ENCODE measurements at places on chromosomes 6 and 20.

GRCh38 chr20:25325073-25325472 lies 65.6 kb downstream of the ABHD12 start:
- peaks cover 14% of the 10 kb centered on the region for H3K36me3 ChIP-seq
- H3K4me3 ChIP-seq = no peak overlapping the region
- no peak for DNase-seq
- H3K27me3 ChIP-seq = no peaks in the 10 kb centered on the region
- no peak overlapping the region for H3K27ac ChIP-seq
- peaks cover 11% of the 10 kb centered on the region for H3K4me1 ChIP-seq

GRCh38 chr20:20641783-20642182 lies 70.7 kb downstream of the RALGAPA2 start:
- no peak overlapping the region for H3K27ac ChIP-seq
- H3K36me3 ChIP-seq = peaks cover 5% of the 10 kb centered on the region
- no peaks in the 10 kb centered on the region for H3K27me3 ChIP-seq
- H3K4me3 ChIP-seq = no peak overlapping the region
- no peak for DNase-seq

DNA sequence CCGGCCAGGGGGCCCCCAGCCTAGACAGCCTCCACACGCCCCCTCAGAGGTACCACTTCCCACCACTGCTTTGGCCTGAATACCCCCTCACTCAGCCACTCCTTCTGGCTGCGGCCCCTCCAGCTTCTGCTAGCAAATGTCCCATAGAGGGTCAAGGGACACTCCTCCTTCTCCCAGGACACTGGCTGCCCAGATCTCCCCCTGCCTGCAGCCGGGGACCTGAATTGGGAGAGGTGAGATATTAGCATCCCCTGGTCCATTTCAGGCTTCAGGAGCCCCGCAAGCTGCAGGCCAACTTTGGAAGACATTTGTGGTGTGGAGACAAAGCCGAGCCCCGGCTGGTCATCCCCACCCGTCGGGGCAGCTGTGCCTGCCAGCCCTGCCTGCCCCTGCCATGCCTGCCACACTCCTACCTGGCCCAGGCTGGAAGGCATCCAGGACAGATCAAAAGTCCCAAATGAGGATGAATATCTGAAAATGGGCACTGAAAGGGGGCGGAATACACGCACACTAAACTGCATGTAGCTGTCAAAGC lies 32.5 kb upstream of the FOXC1 start:
- peaks cover 17% of the 10 kb centered on the region for H3K4me1 ChIP-seq
- DNase-seq = no peak
- no peaks in the 10 kb centered on the region for H3K36me3 ChIP-seq

GRCh38 chr20:63000958-63001357 lies 5.8 kb downstream of the BHLHE23 start:
- no peak overlapping the region for H3K27ac ChIP-seq
- no peak overlapping the region for H3K4me3 ChIP-seq
- no peaks in the 10 kb centered on the region for H3K36me3 ChIP-seq
- H3K4me1 ChIP-seq = no peaks in the 10 kb centered on the region
- peaks cover 29% of the 10 kb centered on the region for H3K27me3 ChIP-seq

DNA sequence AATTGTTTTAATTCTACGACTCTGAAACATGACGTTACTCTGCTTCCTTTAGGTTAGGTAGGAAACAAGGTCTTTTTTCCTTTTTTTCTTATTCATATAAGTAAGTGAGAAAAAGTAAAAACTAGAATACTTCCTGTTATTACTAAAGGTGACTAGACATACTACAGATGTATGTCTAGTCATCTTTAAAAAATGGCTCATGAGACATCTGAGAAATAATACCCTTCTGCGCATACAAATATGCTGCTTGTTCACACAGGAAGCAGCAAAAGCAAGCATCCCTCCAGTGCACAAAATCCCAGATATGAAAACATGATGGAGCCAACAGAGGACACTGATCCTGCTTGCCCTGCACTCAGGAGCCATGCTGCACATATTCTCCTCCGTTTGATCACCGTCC lies 699.1 kb downstream of the EPM2A start:
- no peak overlapping the region for H3K4me3 ChIP-seq
- H3K27me3 ChIP-seq = no peaks in the 10 kb centered on the region
- H3K36me3 ChIP-seq = no peaks in the 10 kb centered on the region
- no peak for DNase-seq

GRCh38 chr6:3961581-3962215 lies 112.5 kb downstream of the FAM50B start:
- no peaks in the 10 kb centered on the region for H3K36me3 ChIP-seq
- no peak overlapping the region for H3K27ac ChIP-seq
- no peak overlapping the region for H3K4me3 ChIP-seq

DNA sequence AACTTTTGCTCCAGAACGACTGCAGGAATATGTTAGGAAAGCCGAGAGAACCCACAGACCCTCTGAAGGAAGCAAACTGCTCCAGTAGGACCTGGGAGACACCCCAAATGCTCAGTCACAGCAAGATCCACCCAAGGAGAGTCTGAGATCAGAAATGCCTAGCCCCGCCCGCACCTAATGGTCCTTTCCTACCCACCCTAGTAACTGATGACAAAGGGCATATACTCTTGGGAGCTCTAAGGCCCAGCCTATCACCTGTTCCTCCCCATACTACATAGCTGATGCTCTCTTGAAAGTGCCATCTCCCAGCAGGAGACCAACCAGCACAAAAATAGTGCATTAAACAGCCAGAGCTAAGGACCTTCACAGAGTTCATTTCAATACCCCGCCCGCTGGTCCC lies 67.6 kb downstream of the CD2AP start:
- no peak overlapping the region for H3K4me3 ChIP-seq
- no peaks in the 10 kb centered on the region for H3K36me3 ChIP-seq
- no peak overlapping the region for H3K27ac ChIP-seq
- no peak for DNase-seq
- H3K27me3 ChIP-seq = no peaks in the 10 kb centered on the region

GRCh38 chr6:137734005-137734874 lies 132.8 kb upstream of the TNFAIP3 start:
- H3K27ac ChIP-seq = no peak overlapping the region
- no peak overlapping the region for H3K4me3 ChIP-seq
- no peaks in the 10 kb centered on the region for H3K27me3 ChIP-seq
- DNase-seq = no peak

DNA sequence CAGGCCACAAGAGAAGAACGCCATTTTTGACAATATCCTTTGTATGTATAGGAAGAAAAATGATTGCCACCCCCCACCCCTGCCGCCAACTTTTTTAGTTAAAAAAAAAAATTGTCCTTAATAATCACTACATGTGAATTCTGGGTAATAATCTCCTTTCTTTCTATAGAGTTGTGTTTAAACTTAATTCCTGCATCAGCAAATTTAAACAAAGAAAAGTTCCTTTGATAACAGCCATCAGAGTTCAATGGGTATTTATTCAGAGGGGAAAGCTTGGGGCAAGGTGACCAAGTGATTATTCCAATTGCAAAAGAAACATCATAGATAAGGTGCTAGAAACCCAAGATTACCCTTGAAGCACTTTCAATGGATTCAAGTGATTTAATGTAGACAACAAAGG lies 47.0 kb downstream of the GCLC start:
- no peaks in the 10 kb centered on the region for H3K36me3 ChIP-seq
- H3K27ac ChIP-seq = no peak overlapping the region
- DNase-seq = no peak
- peaks cover 29% of the 10 kb centered on the region for H3K4me1 ChIP-seq
- no peaks in the 10 kb centered on the region for H3K27me3 ChIP-seq
- H3K4me3 ChIP-seq = no peak overlapping the region

- H3K4me3 ChIP-seq = no peak overlapping the region
- H3K27ac ChIP-seq = no peak overlapping the region
- H3K36me3 ChIP-seq = no peaks in the 10 kb centered on the region
- H3K27me3 ChIP-seq = no peaks in the 10 kb centered on the region
- H3K4me1 ChIP-seq = no peaks in the 10 kb centered on the region
Observed at GRCh38 chr6:24925661-24926060, 10.1 kb downstream of the RIPOR2 start.

DNA sequence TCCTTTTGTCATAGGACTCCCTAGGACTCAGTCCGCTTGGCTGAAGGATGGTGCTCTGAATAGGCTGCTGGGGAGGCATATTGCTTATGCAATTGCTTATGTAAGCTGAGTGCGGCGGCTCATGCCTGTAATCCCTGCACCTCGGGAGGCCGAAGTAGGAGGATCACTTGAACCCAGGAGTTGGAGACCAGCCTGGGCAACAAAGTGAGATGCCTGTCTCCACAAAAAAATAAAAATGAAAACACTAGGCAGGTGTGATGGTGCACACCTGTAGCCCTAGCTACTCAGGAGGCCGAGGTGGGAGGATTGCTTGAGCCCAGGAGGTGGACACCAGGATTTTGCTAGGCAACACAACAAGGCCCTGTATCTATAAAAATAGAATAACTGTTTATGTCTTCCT lies 81.3 kb downstream of the EYA2 start:
- H3K36me3 ChIP-seq = no peaks in the 10 kb centered on the region
- no peak for DNase-seq
- no peak overlapping the region for H3K27ac ChIP-seq
- H3K27me3 ChIP-seq = no peaks in the 10 kb centered on the region
- H3K4me1 ChIP-seq = no peaks in the 10 kb centered on the region

- no peak for DNase-seq
- H3K27me3 ChIP-seq = no peaks in the 10 kb centered on the region
- H3K4me1 ChIP-seq = peaks cover 8% of the 10 kb centered on the region
- H3K4me3 ChIP-seq = no peak overlapping the region
Observed at GRCh38 chr6:27394073-27394472, 5.5 kb downstream of the ZNF391 start.

DNA sequence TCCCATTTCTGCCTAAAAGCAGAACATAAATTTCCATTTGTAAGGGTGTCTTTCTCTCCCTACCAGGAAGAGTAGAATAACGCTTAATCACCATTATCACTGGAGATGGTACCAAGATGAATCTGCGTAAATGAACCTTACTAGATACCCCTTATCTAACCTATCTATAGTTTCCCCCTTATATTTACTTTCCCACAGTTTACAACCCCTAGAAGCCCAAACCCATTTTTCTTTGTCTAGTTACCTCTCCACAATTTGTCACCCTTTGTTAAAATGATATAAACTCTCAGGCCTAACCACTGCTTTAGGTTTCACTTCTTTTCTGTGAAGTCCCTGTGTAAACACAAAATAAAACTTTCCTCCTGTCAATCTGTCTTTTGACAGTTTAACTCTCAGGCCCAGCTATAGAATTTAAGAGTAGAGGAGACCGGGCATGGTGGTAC lies 45.5 kb downstream of the PCNA start:
- peaks cover 17% of the 10 kb centered on the region for H3K4me1 ChIP-seq
- no peak overlapping the region for H3K4me3 ChIP-seq
- no peak for DNase-seq
- no peak overlapping the region for H3K27ac ChIP-seq
- H3K36me3 ChIP-seq = no peaks in the 10 kb centered on the region

DNA sequence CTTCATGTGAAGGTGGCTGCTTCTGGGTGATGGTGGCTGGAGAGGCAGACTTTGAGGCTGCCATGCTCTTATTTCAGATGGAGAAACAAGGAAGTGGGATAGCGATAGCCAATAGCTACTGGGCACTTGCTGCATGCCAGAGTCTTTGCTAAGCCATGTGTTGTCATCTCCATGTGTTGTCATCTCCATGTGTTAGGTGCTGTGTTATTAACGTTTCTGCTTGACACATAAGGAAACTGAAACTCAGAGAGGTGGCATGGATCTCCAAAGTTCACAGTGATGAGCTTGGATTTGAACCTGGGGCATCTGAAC lies 16.9 kb downstream of the KIAA1755 start:
- H3K27ac ChIP-seq = no peak overlapping the region
- H3K36me3 ChIP-seq = no peaks in the 10 kb centered on the region
- no peaks in the 10 kb centered on the region for H3K4me1 ChIP-seq
- H3K4me3 ChIP-seq = no peak overlapping the region

DNA sequence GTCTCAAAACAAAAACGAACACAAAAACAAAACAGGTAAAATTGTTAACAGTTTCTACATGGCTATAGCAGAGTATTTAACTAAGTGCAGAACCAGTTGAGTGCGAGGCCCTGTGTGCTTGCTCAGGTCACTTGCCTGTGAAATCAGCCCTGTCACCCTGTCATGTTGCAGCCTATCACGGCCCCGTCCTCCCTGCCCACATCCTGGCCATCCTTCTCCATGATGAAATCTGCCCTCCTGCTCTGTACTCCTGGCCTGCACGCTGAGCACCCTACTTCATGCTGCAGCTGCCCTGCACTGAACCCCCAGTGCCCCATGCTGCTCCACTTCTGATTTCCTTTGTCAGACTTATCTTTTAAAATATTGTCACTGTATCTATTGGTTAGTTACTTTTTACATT lies 62.4 kb downstream of the DTD1 start:
- H3K4me3 ChIP-seq = no peak overlapping the region
- DNase-seq = peak; percentile 49
- no peaks in the 10 kb centered on the region for H3K36me3 ChIP-seq
- peaks cover 21% of the 10 kb centered on the region for H3K4me1 ChIP-seq
- no peaks in the 10 kb centered on the region for H3K27me3 ChIP-seq
- no peak overlapping the region for H3K27ac ChIP-seq

- no peaks in the 10 kb centered on the region for H3K4me1 ChIP-seq
- peaks cover 44% of the 10 kb centered on the region for H3K36me3 ChIP-seq
- H3K4me3 ChIP-seq = no peak overlapping the region
Observed at GRCh38 chr20:44504402-44505307, 17.2 kb downstream of the SERINC3 start.

DNA sequence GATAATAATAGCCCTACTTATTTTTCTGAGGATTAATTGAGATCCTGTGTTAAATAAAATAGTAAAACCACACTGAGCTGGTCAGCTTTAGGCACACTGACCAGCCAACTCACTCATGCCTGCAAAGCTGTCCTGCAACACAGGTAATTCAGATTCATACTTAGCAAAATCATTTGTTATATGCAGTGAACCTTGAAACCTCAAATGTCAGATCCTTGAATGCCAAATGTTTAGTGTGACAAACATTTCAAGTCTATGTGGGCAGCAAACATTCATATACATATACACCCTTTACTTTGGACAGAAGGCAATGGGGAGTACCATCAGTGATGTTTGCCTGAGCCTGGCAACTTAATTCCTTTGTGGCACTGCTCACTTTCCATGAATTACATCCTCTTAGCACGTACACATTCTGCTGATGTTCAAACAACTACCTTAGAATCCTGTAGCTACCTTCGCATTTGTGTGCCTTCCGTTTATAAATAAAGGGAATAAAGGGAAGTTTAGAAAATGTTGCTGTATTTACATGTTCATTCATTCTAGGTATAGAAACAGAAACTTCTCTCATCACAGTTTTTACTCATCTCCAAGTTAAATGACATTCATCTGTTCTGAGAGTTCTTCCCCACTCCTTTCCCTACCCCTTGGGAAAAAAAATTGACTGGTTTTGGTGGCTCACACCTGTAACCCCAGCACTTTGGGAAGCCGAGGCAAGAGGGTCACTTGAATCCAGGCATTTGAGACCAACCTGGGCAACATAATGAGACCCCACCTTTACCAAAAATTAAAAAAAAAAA lies 140.8 kb downstream of the ZFAND3 start:
- H3K4me1 ChIP-seq = peaks cover 30% of the 10 kb centered on the region
- H3K27me3 ChIP-seq = no peaks in the 10 kb centered on the region
- no peak for DNase-seq
- H3K27ac ChIP-seq = no peak overlapping the region

Data from sigmoid colon (tissue), 7 donors.